NCI-H1092 (cell line): ENCODE measurements at places on chromosomes 5 and 9.

DNA sequence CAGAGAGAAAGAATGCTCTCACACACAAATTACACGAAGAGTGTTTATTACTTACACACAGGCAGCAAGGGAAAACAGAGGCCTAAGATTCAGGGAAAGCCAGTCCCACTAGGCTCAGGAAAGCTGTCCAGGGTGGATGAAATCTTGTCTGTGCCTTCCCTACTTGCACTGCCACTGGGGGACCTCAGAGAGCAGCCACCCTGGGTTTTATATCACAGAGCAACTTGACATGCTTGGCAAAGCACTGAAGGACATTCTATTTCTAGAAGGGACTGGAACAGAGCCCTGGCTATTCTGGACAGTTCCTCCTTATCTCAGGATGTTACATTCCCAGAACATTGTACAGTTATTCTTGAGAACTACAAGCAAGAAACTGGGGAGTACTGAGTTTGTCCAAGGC is 7.5 kb upstream of the PRSS3 start:
- no peak for DNase-seq

DNA sequence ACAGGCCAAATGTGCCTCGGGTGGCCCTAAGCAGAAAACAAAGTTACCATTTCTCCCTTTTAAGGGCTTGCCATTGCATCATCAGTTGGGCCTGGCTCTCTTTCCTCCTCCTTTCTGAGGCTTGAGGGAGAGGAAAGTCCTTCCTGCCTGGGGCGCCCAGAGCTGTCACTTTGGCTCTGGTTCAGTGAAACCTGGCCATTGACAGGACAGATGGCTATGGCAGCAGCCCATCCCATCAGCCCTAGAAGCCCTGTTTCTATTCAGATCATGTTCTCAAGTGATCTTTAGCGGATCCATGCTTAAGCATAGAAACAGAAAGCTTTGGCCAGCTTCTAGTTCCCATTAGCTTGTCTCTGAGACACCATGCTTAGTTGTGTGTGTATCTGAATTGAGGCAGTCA is 293.4 kb downstream of the YTHDC2 start:
- peak; percentile 8 for DNase-seq

DNA sequence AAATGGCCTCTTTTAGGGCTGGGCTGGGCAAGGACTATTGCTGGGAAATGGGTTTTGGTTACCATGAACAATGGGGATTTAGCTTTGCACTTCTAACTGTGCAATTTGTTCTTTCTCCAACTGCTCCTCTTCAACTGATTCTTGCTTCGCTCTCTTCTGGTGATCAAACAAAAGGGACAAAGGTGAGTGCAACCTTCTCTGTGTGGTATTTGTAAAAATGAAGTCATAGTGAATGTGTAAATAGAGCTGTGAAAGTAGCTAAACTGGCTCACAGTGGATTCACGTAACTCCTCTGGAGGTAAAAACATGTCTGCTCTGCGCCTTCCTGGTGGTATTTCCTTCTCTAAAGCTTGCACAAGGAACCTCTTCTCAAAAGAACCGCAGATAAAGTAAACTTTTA is 20.9 kb upstream of the SPINK14 start:
- DNase-seq: no peak

DNA sequence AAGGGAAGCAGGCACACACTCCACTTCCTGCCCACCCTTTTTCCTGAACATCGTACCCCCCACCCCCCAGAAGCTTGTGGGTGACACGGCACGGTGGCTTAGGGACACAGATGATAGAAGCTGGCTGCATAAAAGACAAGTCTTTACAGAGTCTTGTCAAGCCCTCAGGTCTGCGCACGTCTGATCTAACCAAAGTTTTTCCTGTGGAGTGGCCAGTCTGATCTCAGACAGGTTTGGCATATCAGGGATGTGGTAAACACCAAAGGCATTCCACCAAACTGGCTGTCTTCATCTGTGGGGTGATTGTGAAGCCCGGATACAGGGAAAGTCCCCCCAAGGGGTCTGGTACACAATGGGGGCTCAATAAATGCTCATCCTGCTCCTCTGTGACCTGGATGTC is 50.0 kb downstream of the CRB2 start:
- no peak for DNase-seq

DNA sequence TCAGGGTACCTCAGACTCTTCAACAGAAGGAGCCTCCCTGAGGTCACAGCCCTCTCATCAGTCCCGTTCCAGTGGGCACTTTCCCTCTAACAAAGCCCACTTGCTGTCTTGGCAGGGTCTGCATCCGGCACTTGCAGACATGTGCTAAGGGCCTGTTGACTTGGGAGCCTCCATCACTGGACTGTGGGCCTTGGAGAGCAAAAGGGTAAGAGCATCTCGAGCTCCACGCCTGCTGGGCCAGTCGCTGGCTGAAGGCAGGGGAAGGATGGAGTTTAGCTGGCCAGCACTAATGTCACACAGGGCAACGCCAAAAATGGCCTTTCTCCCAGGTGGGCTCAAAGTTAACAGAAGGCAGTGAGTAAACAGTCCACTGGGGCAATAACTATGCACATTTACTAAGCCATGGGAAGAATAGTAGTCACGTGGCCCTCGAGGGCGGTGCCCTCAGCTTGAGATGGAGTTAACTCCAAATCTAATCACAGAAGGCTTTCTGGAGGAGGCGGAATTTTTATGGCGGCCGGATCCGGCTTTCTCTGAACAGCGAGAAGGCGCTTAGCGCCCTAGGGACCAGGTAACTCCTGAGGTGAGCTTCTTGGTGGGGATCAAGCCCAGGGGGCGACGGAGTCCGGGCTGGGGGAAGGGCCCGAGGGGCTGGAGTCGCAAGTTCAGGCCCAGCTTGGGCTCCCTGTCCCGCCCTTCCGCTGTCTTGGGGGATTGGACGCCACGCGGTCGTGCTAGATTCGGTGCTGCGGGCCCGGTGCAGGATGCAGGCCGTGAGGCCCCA is 2.0 kb upstream of the NSD1 start:
- DNase-seq: no peak

DNA sequence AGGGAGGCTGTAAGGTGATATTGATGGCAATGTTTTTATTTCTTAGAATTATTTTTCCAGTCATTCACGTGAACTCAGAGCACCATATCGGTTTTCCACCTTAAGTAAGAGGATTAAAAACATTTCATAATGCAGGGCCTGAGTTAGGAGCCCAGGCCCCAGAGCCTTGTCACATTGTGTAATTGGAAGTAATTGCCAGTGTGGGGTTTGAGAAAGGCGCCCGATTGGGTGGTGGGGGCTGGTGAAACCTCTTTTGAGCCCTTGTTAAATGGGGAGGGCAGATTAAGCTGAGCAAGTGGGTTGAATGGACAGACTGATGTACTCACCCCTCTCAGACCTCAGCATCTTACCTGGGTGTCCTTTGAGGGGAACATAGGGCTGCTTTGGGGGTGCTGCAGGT is 116.7 kb upstream of the PITX1 start:
- no peak for DNase-seq

- no peak for DNase-seq
Observed at GRCh38 chr9:20042128-20042711, 253.4 kb upstream of the SLC24A2 start.

DNA sequence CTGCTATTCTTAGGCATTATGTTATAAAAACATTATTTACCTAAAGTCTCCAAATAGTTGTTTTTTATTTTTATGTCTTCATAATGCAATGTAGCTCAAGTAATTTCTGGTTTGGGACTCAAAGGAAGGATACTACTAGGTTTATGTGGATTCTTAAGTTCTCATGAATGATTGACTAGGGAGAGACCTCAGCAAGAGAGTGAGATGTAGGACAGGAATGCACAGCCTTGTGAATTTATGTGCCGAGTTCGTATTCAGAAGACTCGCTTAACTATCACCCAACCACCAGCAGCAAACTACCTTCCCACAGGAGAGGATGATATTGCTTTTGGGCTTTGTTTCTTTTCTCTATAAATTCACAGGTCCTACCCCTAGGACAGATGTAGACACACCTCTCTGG is 282.9 kb downstream of the ARHGEF28 start:
- DNase-seq: no peak

DNA sequence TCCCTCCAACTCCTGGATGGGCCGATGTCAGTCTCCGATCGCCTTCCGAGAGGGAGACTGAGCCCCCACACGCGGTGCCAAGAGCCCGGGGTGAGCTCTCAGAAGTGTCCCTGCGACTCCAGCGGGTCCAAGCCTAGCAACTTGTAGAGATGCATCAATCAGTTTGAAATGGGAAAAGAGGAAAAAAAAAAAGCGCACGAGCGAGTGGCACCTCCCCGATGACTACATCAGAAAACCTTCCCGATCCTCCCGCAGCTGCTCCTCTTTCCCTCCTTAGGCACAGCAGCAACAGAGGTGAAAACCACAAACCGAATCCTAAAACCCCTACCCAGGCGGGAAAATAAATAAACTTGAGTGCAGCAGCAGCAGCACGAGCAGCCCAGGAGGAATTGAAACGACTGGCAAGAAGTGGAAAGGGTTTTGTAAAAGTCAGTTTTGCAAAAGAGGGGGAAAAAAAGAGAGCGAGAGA is 1.0 kb upstream of the EFNA5 start:
- DNase-seq: no peak

DNA sequence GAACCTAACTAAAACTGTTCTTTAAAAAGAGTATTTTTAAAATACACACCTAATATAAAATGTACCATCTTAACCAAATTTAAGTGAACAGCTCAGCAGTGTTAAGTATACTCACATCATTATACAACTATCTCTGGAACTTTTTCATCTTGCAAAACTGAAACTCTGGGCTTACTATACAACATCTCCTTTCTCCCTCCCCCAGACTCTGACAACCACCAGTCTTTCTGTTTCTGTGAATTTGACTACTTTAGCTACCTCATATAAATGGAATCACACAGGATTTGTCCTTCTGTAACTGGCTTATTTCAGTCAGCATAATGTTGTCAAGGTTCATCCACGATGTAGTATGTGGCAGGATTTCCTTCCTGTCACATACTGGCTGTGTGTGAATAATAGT is 93.5 kb downstream of the FOXD1 start:
- DNase-seq: no peak

DNA sequence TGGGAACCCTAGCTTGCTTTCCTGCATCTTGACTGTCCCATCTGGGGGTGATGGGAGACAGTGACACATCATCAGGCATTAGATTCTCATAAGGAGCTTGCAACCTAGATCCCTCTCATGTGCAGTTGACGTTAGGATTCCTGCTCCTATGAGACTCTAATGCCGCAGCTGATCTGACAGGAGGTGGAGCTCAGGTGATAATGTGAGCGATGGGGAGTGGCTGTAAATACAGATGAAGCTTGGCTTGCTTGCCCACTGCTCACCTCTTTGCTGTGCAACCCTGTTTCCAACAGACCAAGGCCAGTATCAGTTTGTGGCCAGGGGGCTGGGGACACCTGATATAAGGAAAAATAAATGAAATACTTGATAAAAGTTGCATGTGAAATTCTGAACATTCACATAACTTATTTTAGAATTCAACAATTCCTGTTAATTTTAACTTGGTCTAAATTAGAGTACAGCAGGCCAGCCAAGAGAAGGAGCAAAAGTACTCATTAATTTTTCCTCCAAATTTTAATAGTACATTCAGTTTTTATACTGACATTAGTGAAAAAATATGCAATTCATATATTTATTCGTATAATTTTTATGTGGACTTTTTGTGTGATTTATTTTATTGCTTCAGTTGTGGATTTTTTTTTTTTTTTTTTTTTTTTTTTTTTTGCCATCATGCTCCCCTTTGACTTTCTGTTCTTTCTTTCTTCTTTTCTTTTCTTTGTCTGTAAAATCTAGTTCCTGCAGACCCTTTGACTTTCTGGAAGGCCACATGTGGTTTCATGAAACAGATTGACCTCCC is 11.4 kb downstream of the PAM start:
- no peak for DNase-seq

GRCh38 chr9:69940674-69941073 is 103.0 kb upstream of the MAMDC2 start:
- no peak for DNase-seq

DNA sequence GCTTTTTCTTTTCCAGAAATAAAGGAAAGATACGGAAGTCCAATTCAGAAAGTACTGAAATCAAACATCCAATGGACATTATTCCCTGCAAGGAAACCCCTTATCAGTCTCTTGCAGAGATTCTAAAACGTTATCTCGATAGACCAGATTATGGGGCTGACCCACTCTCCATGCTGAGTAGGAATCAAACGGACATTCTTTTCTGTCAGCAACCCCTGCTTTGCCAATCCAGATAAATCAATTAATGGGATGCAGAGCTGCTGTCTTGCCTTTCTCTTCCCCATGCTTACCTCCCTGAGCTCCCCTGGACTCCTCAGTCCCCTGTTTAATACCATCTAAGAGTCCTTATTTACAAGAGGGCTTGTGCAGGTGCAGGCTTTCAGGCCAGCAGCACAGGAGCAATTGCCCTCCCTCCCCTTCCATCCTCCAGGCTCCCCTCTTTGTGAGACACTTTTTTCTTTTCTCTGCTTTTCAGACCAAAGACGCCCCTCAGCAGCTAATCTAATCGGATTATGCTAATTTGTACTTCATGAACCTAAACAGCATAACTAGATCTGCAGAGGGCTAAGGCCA is 14.2 kb downstream of the TAL2 start:
- no peak for DNase-seq

- no peak for DNase-seq
Observed at GRCh38 chr9:132879457-132880323, 992 bp downstream of the SPACA9 start.

DNA sequence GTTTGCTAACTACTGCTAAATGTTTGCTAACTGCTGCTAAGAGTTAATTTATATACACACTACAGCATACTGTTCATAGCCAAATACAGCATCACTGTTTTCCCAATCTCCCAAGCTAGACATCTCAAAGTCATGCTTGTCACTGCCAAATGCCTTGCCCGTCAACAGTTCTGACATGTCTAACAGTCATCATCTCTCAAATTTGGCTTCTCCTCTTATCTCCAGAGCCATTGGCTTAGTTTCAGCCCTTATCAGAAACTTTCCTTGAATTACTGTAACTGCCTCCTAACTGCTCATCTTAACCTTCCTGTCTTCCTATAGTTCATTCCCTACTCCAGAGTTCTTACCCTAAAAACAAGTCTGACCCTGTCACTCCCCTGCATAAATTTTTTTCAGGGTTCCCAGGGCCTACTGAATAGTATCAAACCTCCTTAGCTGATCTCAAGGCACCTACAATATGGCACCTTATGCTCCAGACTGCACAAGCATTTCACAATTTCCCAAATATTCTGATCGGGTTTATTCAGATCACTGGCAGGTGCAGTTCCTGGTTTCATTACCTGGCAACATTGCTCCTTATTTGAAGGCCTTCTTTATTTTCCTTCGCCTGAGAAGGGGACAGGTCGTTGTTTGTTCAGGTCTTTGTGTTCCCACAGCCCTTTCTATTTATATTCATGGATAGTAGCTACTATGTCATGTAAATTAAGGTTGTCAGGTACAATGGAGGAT is 55.9 kb upstream of the ANKRD55 start:
- no peak for DNase-seq

GRCh38 chr9:115141612-115142011 is 23.7 kb upstream of the TNC start:
- DNase-seq: no peak

DNA sequence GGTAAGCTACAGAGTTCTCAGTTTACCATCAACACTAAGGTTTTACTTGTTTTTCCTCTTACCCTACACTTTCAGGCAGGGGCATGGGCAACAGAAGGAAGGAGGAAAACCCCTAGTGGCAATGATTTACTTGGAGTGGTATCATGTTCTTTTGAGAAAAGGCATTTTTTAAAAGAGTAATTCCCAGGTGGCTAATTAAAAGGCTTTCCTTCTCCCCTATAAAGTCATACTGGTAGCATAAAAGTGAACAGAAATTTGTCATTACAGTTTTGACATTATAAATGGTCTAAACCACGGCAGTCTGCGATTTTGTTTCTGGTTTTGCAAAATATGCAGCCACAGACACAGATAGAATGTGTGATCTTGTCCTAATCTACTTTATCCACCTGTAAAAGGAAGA is 30.9 kb upstream of the OR2K2 start:
- DNase-seq: no peak
